Neural crest cell (in vitro differentiated cells): ENCODE measurements at places on chromosomes 12 and 14. TPM values are rescaled to one million over a fixed set of nuclear protein-coding genes. Genes with fewer than 3 reads are reported as not detected.

DNA sequence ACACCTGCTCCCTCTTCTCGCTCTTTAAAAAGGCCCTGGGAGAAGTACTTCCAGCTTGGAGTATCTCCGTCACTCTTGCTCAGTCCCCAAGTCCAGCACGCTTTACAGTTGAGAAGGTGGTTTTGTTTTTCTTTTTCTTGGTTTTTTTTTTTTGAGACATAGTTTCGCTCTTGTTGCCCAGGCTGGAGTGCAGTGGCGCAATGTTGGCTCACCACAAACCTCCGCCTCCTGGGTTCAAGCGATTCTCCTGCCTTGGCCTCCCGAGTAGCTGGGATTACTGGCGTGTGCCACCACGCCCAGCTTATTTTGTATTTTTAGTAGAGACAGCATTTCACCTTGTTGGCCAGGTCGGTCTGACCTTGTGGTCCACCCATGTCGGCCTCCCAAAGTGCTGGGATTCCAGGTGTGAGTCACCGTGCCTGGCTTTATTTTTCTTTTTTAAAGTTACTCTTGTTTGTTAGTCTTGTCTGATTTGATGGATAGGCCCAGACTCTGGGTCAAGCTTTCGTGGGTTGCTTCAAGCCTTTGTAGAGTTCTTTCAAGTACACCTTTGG lies 1.9 kb downstream of the TDRD9 start:
- H3K4me3 ChIP-seq, result no peak overlapping the region
- no peak overlapping the region for H3K27ac ChIP-seq
- no peak for DNase-seq
- H3K36me3 ChIP-seq, result no peaks in the 10 kb centered on the region
- H3K4me1 ChIP-seq, result no peaks in the 10 kb centered on the region
- peaks cover 18% of the 10 kb centered on the region for H3K27me3 ChIP-seq

DNA sequence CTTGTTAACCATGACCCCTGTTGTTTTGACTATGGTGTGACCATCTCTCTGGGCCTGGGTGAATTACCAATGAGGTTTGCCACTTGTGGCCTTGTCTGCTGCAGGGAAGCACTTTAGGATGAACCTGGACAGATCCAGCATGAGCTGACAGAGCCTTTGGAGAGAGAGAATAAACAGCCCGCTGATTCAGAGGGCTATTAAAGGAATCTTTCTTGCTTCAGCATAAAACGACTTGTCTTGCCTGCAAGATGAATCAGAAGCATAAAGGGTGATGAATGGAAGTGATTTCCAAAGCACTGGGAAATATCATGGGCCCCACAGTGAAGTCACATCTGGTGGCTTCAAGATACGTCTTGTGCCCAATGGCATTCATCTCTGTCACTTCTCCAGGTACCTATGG lies 69.0 kb upstream of the WSCD2 start:
- H3K27me3 ChIP-seq, result peaks cover 53% of the 10 kb centered on the region
- no peaks in the 10 kb centered on the region for H3K4me1 ChIP-seq
- no peak overlapping the region for H3K27ac ChIP-seq

GRCh38 chr12:879641-880040 lies 69.9 kb downstream of the RAD52 start:
- no peak overlapping the region for H3K4me3 ChIP-seq
- DNase-seq, result no peak
- H3K36me3 ChIP-seq, result peaks cover 15% of the 10 kb centered on the region
- H3K27ac ChIP-seq, result no peak overlapping the region
- H3K4me1 ChIP-seq, result no peaks in the 10 kb centered on the region

DNA sequence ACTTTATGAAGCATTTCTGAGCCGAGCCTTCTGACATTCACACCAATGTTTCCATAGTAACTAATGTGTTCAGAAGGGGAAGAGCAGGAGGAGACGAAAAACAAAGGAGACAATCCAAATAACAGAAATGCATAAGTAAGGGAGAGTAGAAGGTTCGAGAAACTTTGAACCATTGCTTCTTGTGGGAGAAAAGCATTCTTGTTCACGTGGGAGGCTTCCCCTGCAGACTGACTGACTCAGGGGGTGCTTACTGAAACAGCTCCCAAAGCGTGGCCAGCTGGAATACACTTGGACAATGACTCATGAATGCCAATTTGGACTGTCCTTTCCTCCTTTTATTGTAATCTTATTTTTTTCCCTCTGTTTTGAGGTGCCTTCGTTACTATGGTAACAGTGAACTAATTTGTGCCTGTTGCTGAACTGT lies 73.9 kb downstream of the NEDD1 start:
- H3K36me3 ChIP-seq, result no peaks in the 10 kb centered on the region
- H3K27me3 ChIP-seq, result peaks cover under 1% of the 10 kb centered on the region
- peak overlapping the region; percentile 14 for H3K27ac ChIP-seq
- H3K4me3 ChIP-seq, result no peak overlapping the region

DNA sequence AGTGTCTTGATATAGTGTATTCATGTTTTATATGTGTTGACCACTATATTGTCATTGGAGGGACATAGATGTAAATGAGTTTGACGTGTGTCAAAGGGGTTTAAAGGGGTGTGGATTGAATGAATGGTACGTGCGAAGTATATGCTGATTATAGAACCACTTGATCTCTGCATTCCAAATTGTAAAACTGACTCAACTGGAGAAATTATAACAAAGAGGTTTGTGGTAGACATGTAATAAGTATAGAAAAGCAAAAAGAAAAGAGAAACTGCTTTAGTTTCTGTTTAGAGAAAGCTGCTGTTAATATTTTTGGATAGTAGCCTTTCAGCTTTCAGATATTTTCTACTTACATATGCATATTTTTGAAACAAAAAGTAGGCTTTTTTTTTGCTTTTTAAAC lies 8.9 kb upstream of the MYRFL start:
- peaks cover 10% of the 10 kb centered on the region for H3K36me3 ChIP-seq
- no peak overlapping the region for H3K27ac ChIP-seq
- H3K4me1 ChIP-seq, result no peaks in the 10 kb centered on the region
- no peaks in the 10 kb centered on the region for H3K27me3 ChIP-seq
- DNase-seq, result no peak
- H3K4me3 ChIP-seq, result no peak overlapping the region

DNA sequence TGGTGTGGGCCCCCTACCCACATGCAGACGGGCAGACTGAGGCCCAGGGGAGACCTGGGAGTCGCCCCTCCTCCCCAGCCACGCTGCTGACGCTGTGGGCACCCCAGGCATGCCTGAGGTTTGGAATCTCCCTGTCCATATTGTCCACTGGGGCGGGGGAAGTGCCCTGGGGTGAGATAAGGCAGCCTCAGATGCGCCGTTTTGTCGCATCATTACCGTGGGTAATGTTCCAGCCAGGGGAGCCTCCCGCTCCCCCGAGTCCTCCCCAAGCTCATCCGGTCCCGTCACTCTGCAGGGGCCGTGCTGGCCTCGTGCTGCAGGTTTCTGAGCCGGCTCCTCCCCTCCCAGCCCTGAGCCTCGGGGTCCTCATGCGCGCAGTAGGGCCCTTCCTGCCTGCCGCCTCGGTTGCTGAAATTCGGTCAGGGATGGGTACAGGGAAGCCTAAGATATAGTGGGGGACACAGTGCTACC lies 11.4 kb downstream of the INF2 start:
- no peak overlapping the region for H3K4me3 ChIP-seq
- no peak overlapping the region for H3K27ac ChIP-seq
- no peaks in the 10 kb centered on the region for H3K27me3 ChIP-seq
- peaks cover 3% of the 10 kb centered on the region for H3K4me1 ChIP-seq
- no peak for DNase-seq
- H3K36me3 ChIP-seq, result peaks cover 6% of the 10 kb centered on the region

GRCh38 chr12:8154526-8154925 lies 2.3 kb upstream of the ZNF705A start:
- no peaks in the 10 kb centered on the region for H3K36me3 ChIP-seq
- no peak overlapping the region for H3K27ac ChIP-seq
- H3K27me3 ChIP-seq, result peaks cover 32% of the 10 kb centered on the region
- H3K4me3 ChIP-seq, result no peak overlapping the region

- DNase-seq, result no peak
- H3K36me3 ChIP-seq, result no peaks in the 10 kb centered on the region
- no peaks in the 10 kb centered on the region for H3K27me3 ChIP-seq
- no peak overlapping the region for H3K27ac ChIP-seq
These were observed 27.8 kb upstream of the PCNX1 start for GRCh38 chr14:70879448-70879847.

DNA sequence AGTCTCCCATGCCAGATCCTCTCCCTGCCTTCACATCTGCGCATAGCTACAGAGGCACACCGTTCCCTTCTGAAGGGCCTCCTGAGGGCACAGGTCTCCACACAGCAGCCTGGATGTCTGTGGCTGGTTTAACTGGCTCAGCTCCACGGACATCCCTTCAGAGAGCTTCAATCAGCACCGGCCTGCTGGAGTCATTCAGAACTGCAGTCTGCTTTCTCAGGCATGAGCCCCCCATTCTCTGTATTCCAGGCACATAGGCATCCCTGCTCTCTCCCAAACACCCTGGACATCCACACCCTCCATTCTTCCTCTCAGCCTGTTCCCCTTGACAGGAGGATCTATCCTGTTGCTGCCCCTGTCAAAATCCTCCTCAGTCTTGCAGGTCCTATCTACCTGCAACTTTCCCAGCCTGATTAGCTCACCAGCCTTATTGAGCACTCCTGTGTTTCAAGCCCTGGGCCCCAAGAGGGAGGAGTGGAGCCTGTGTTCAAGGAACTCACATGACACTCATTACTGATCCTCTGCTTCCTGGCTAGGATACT lies 2.9 kb upstream of the DHRS2 start:
- peaks cover 3% of the 10 kb centered on the region for H3K4me1 ChIP-seq
- no peaks in the 10 kb centered on the region for H3K36me3 ChIP-seq
- DNase-seq, result no peak
- peaks cover 25% of the 10 kb centered on the region for H3K27me3 ChIP-seq
- H3K4me3 ChIP-seq, result no peak overlapping the region

- peaks cover 5% of the 10 kb centered on the region for H3K4me1 ChIP-seq
- no peaks in the 10 kb centered on the region for H3K27me3 ChIP-seq
- peaks cover 5% of the 10 kb centered on the region for H3K36me3 ChIP-seq
- no peak overlapping the region for H3K4me3 ChIP-seq
These were observed 40.3 kb upstream of the GCH1 start for GRCh38 chr14:54942913-54943312.

- peaks cover 2% of the 10 kb centered on the region for H3K27me3 ChIP-seq
- no peak overlapping the region for H3K4me3 ChIP-seq
These were observed 19.5 kb upstream of the NUBPL start for GRCh38 chr14:31541702-31542101.

GRCh38 chr12:51977320-51977753 lies 25.8 kb downstream of the ACVR1B start:
- H3K27me3 ChIP-seq, result no peaks in the 10 kb centered on the region
- H3K4me3 ChIP-seq, result no peak overlapping the region
- peaks cover 26% of the 10 kb centered on the region for H3K4me1 ChIP-seq

- no peak overlapping the region for H3K27ac ChIP-seq
- DNase-seq, result no peak
- H3K4me3 ChIP-seq, result no peak overlapping the region
- H3K27me3 ChIP-seq, result no peaks in the 10 kb centered on the region
- no peaks in the 10 kb centered on the region for H3K4me1 ChIP-seq
- H3K36me3 ChIP-seq, result no peaks in the 10 kb centered on the region
These were observed 40.6 kb downstream of the IL31 start for GRCh38 chr12:122133192-122133950.

- H3K27me3 ChIP-seq, result no peaks in the 10 kb centered on the region
- no peak overlapping the region for H3K4me3 ChIP-seq
- no peak overlapping the region for H3K27ac ChIP-seq
- H3K4me1 ChIP-seq, result peaks cover 20% of the 10 kb centered on the region
- DNase-seq, result no peak
These were observed 323.3 kb downstream of the TMEM117 start for GRCh38 chr12:44159216-44159615.

- no peaks in the 10 kb centered on the region for H3K36me3 ChIP-seq
- H3K4me3 ChIP-seq, result no peak overlapping the region
- no peak overlapping the region for H3K27ac ChIP-seq
- H3K27me3 ChIP-seq, result peaks cover 10% of the 10 kb centered on the region
- no peaks in the 10 kb centered on the region for H3K4me1 ChIP-seq
These were observed 8.6 kb upstream of the PIP4K2C start for GRCh38 chr12:57582440-57582839.

GRCh38 chr12:14239935-14240872 lies 125.3 kb upstream of the ATF7IP start:
- peaks cover 26% of the 10 kb centered on the region for H3K4me1 ChIP-seq
- no peak for DNase-seq
- peak overlapping the region; percentile 14 for H3K4me3 ChIP-seq
- peak overlapping the region; percentile 91 for H3K27ac ChIP-seq

DNA sequence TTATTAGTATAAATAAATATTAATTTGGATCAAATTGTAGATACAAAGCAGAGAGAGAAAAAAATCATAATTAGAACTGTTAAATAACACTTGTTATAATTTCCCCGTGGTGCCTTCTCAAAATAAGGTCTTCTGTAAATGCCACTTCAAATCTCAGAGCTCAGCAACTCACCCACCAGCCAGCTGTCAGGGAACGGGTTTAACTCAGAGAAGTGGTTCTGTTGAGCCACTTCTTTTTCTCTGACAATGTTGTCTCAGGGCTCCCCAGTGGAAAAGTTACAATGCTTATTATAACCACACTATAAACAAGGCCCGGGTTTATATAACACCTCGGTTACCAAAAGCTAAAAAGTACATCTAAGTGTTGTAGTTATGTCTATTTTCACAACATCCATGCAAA lies 452.6 kb downstream of the GLT1D1 start:
- no peaks in the 10 kb centered on the region for H3K4me1 ChIP-seq
- no peaks in the 10 kb centered on the region for H3K36me3 ChIP-seq
- DNase-seq, result no peak

DNA sequence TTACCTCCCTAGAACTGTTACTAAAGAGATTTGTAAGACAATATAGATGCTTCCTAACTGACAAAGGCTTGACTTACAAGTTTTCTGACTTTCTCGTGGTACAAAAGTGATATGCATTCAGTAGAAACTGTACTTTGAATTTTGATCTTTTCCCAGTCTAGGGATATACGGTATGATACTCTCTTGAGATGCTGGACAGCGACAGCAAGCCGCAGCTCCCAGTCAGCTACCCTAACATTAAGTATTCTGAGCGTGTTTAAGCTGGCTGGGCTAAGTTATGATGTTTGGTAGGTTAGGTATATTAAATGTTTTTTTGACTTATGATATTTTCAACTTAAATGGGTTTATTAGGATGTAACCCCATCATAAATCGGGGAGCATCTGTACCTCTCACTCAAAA lies 55.2 kb upstream of the CDKL1 start:
- H3K4me3 ChIP-seq, result no peak overlapping the region
- no peaks in the 10 kb centered on the region for H3K27me3 ChIP-seq
- peaks cover 43% of the 10 kb centered on the region for H3K36me3 ChIP-seq

GRCh38 chr12:49537752-49538509 lies 899 bp upstream of the KCNH3 start:
- peaks cover 85% of the 10 kb centered on the region for H3K27me3 ChIP-seq
- H3K4me1 ChIP-seq, result peaks cover 5% of the 10 kb centered on the region
- no peaks in the 10 kb centered on the region for H3K36me3 ChIP-seq
- no peak overlapping the region for H3K27ac ChIP-seq
- no peak for DNase-seq

- H3K27me3 ChIP-seq, result no peaks in the 10 kb centered on the region
- no peak for DNase-seq
- H3K4me1 ChIP-seq, result no peaks in the 10 kb centered on the region
- no peak overlapping the region for H3K27ac ChIP-seq
These were observed 30.6 kb upstream of the TRHDE start for GRCh38 chr12:72241552-72241951.

The P2RX2 gene
- not detected in 2 replicates for total RNA-seq

The OR4E2 gene
- not detected in 2 replicates for total RNA-seq

The FGF6 gene
- total RNA-seq, result not detected in 2 replicates

The NOS1 gene
- 0.07 and 0.16 TPM in 2 replicates for total RNA-seq

The IL23A gene
- total RNA-seq, result 0.23 TPM in 1 of 2 replicates, not detected in the other

The ANO2 gene
- total RNA-seq, result 1.9 and 2.0 TPM in 2 replicates

The TAS2R42 gene
- total RNA-seq, result not detected in 2 replicates

The CD4 gene
- total RNA-seq, result 3.8 and 4.1 TPM in 2 replicates

The PZP gene
- total RNA-seq, result not detected in 2 replicates

The PDZRN4 gene
- 1.8 and 2.5 TPM in 2 replicates for total RNA-seq

The FAM90A1 gene
- total RNA-seq, result not detected in 2 replicates

The ALDH1L2 gene
- total RNA-seq, result 4.0 and 4.2 TPM in 2 replicates
